ENCODE measurements at places on chromosomes 5 and 9.

DNA sequence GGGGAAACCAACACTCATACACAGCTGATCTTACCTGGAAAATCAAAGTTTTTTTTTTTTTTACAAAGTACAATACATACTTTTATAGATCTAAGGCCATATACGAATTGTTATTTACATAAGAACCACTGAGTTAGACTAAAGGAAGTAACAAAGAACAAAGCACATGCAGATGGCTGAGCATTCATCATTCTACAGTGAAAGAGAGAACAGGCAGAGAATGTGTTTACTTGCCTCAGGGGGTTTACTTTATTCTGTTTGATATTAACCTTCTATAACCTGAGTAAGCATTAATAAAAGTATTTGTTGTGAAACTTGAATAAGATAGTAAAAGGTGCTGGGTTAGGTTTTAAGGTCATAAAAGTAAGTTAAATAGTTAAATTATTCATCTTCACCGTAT, 54.7 kb downstream of the SLC38A9 start:
- DNase-seq, result no peak

GRCh38 chr9:23659346-23660006, 166.6 kb downstream of the ELAVL2 start:
- no peak for DNase-seq

GRCh38 chr5:25362799-25363198, 718.0 kb upstream of the CDH10 start:
- no peak for DNase-seq

- no peak for DNase-seq
Observed at GRCh38 chr9:35000535-35001284, 11.2 kb downstream of the DNAJB5 start.

DNA sequence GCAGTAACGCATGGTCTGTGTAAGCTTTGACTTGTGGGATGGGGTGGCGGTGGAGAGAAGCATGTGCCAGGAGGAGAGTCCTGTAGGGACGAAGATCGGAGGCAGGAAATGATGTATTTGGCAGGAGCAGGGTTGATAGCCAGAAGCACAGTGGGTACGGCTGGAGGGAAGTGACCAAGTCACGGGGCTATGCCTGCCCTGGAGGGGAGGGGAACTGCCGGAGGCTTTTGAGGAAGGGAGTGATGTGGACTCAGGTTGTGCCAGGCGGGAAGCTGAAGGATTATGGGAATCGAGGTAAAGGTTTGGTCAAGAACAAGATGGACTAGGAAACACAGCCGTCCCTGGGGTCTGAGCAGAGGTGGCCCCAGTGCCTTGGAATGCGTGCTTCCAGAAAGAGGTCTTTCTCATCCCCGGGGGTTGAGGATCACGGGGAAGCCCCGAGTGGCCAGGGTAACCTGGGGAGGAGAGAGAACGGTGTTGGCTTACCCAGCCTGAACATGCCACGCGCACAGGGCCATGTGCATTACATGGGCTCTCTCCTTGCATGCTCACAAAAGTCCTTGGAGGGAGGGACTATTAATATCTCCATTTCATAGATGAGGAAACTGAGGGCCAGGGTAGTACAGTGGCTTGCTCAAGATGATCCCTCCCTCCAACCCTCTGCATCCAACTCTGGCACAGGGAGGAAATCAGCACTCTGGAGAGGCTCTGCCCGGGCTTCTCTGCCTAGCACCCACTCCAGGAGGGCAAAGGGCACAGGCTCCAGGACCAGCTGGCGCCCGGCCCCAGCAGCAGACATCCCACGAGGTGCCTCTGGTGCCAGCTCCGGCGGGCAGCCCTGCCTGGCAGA, 253.8 kb downstream of the PBX3 start:
- DNase-seq, result no peak

DNA sequence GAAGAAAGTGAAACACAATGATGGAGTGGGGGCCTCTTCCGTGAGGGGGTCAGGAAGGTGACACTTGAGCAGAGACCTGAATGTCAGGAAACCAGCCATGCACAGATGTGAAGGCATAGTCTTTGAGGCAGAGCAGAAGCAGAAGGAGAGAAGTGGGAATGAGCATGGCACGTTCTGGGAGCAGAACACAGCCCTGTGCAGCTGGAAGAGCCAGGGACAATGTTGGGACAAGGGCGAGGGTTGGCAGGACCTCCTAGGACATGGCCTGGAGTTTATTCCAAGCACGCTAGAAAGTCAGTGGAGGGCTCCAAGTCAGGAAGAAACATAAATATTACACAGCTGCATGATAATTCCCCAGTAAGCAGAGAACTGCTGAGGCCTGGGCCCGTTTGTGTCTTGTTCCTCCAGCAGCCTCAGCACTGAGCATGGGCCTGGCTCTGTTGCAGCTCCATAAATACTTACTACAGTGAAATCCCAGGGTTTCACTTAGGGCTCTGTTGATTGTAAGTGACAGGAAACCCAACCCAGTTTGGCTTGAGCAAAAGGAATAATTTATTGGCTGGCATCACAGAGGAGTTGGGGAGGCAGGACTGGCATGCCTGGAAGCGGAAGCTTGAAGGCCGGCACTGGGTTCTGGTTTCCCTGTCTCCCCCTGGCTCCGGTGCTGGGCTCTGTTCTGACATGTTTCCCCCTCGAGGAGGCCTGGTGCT, 66.2 kb downstream of the MVB12B start:
- DNase-seq, result no peak

DNA sequence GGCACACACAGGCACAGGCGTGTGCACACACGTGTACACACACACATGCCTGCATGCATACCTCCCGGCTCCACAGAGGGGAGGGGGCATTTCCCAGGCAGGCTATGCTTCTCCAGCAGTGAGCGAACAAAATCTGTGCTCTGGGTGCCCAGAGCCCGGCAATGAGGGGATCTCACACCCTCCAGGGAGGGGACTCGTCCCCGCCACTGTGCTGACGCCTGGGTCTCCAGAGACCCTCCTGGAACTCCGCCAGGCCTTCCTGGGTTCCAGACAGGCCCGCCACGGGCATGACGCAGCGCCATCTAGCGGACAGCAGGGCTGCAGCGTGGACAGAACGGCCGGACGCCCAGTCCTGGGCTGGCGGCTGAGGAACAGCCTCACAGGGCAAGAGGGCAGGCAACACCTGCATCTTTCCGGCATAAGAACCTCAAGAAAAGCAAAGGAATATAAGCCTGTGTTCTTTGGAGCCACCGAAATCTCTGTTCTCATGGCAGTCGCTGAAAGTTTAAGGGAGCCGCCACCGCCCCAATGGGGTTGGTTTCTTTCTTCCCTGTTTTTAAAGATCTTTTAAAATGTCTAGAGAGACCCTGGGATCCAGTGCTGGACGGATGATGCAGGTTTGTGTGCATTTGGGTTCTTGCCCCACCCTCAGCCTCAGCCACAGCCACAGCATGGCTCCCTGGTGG, 135.6 kb upstream of the PPP1R26 start:
- DNase-seq, result peak; percentile 60

- peak; percentile 15 for DNase-seq
Observed at GRCh38 chr5:97044052-97044451, 98.4 kb downstream of the LIX1 start.

GRCh38 chr5:177109810-177110209, 23.1 kb downstream of the FGFR4 start:
- DNase-seq, result no peak

GRCh38 chr5:133994990-133995333, 9.8 kb downstream of the VDAC1 start:
- no peak for DNase-seq

GRCh38 chr5:116272281-116272941, 187.6 kb downstream of the COMMD10 start:
- DNase-seq, result no peak

GRCh38 chr9:16510482-16510881, 360.0 kb downstream of the BNC2 start:
- no peak for DNase-seq

DNA sequence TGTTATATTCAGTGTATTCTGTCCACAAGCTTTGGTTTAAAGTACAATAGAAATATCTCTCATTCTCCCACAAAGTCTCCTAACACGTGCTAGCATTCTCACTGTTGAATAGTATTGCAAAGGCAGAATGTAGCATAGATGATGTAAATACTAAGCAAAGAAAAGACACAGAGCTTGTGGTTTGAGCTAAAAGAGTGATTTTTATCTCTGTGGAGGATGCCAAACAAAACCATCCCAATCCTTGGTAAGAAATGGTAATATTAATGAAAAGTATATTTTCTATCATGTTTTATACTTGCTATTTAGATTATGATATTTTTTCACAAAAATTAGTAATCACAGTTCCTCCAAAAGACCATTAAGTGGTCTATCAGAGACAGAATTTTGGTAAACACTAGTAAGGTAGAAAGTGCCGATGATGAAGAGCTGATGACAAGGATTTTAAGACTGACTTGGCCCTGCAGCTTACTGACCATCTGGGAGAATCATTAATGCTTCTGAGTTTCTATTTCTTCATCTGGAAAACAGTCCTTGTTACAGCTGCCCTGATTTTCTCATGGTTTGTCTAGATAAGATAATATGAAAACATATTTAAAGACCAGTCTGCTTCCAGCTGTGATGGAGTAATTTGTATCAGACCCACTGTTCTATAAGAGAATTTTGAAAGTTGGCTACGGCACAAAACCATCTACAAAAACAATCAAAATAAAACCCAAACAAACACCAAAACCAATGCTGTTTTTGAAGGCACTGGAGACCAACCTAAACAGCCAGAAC, 510.2 kb downstream of the SPATA31D1 start:
- no peak for DNase-seq

GRCh38 chr9:127136081-127136879, 13.8 kb upstream of the ANGPTL2 start:
- no peak for DNase-seq

DNA sequence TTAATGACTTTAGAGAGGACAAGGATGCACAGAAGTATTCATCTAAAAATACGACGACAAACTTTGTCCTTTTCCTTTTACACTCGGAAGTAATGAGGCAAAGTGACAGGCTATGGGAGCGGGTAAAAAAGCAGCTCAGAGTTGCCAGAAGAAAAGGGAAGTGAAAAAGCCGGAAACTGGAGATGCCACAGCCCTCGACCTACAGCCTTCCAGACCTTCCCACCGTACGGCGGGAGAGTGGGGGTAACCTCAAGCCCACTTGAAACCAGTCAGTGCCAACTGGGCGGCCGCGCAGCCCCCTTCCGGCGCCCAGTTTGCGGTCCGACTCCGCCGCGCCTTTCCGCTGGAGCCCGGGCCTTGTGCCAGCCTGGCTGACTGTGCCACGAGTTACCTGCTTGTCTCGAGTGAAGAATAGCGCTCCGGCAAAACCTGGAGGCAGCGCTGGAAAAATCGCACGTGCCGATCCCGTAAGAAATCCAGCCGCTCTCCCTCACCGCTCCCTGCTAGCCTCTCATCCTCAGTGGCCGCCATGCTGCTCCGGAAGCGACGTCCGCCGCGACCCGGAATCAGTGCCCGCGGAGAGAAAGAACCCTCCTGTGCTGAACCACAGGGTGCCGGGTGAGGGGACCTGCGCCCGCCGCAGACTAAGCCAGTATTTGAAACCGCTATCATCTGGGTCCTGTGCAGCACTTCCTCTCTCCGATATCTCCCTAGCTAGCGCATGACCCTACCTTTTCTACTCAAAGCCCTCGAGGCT, at the start of gene PGGT1B:
Gene PGGT1B (minus strand): TSS at position 557 of the 757 bp plus-strand sequence. CDS start 26 bp downstream, at position 531.
- peak; percentile 84 for DNase-seq

- DNase-seq, result no peak
Observed at GRCh38 chr9:113992994-113993393, 85.1 kb downstream of the AMBP start.

DNA sequence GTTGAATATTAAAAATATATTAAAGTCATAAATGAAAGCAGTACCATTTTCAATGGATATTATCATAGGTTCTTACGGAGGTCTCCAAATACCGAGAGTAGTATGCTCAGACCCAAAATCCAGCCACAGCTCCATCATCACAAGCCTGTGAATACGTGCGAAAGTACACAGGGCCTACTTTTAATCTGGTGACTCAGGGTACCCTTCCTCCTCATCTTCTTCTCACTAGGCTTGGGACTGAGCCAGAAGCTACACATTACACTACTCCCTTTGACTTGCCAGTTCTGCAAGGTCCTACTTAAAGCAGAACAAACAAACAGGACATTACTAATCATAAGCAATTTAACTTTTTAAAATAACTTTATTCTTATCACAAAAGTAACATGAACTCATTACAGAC, 7.6 kb upstream of the RIC1 start:
- no peak for DNase-seq

DNA sequence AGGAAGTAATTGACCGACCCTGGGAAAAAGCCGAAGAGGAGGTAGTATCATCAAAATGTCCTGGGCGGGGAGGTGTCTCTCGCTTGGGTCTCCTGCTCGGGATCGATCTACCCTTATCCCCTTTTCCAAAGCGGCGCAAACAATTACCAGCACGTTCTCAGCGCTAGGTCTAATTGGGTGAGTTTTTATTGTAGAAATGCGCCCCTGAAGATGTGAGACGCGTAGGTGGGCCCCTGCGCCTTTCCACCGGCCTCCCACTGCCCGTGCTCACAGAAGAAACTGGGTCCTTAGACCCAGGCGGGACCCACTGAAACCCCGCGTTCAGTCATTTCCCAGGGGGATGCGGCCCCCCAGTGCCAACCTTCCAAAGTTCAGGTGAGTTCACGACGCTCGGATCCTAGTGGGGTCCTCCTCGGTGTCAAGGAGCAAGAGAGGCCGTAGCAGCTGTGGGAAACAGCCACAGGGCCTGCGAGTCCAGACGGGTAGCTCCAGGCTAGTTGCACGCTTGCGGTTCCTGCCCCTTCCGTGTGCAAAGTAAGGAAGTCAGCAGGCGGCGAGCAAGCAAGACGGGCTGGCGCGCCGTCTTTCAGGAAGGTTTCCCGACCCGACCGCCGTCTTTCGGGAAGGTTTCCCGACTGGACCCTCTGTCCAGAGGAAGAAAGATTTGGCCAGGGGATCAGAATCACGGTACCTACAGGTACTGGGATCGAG, 1.5 kb downstream of the SMIM32 start:
- no peak for DNase-seq

DNA sequence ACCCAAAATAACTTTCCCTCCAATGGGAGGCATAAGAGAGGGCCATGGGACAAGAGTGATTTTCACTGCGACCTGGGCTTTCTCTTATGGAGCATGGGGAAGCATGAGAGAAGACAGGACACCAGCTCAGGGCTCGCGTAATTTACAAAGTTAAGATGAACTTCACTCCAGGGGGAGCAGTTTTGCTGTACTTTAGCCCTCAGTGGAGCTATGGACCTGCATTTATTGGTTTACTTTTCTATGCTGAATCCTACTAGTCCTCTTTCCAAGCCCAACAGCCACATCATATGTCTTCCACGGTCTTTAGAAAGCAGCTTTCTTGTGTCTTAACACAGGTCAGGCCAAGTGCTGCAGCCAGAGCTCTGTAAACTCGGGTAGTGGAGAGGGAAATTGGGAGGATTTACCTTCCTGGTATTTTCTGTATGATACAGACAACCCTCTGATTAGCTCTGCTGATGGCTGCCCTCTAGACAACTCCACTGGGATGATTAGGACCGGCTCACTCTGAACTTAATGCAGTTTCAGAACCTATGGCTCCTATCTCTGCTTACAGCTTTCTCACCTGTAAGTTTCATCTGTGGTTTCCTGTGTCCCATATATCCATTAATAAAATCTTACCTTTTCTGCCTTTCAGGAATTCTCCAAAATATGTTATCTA, 581.0 kb upstream of the RORB start:
- DNase-seq, result no peak

DNA sequence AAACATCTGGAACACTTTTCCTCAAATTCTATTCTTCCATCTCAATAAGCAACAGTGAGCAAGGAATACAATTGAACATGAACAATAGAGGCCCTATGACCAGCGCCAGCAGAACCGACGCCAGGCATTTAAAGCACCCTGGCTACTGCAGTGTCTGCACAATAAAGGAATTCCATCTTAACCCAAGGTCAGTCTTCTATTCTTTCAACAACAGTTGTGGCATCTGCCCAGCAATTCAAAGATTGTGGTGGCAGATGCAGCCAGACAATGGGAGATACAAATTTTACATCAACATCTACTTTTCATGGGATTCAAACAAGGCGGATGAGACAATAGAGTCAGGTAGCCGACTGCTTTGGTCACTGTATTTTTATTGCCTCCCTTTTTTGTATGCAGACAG, 65.9 kb downstream of the ELL2 start:
- DNase-seq, result no peak
